ENCODE measurements at places on chromosomes 3 and 15.

DNA sequence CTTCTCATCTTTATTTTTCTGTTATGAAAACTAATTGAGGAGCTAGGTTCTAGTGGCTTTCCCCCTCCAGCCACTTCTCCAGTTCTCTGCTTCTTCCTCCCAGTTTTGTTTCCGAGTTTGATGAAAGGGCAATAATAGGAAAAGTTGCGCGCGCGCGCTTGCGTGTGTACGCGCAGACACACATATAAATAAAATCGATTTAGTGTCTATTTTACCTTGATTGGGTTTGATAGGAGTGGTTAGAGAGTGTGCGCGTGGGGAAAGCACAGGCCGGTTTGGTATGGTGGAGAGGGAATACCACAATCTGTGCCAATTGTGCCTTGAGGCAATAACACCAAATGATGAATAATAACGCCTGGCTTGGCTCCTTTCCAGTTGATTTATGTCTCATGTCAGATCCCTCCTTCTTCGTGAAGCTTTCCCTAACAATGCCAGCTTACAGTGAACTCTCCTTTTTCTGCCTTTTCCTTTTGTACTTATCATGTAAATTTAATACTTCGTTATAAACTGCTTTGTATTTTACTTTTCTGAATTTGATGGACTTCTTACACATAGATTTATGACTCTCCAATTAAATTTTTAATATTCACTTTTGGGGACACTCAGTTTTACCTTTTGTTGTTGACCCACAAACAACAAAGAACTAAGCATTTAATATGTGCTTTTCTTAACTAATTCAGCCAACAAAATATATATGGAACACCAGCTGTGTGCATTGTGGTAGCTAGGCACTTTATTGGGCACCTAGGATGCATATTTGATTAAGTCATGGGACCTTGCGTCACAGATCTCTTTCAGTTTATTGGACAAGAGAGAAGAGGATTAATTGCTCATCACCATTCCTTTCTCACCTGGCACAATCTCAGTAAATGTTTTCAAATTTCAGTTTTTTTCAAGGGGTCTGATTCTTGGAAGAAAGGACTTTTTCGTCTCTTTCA, 1.7 kb downstream of the TIPARP start:
- DNase-seq: peak; percentile 91

- peak; percentile 35 for DNase-seq
Observed at GRCh38 chr15:90871139-90871715, 2.8 kb downstream of the FURIN start.

- no peak for DNase-seq
Observed at GRCh38 chr3:15478640-15478979, 42.9 kb downstream of the COLQ start.

DNA sequence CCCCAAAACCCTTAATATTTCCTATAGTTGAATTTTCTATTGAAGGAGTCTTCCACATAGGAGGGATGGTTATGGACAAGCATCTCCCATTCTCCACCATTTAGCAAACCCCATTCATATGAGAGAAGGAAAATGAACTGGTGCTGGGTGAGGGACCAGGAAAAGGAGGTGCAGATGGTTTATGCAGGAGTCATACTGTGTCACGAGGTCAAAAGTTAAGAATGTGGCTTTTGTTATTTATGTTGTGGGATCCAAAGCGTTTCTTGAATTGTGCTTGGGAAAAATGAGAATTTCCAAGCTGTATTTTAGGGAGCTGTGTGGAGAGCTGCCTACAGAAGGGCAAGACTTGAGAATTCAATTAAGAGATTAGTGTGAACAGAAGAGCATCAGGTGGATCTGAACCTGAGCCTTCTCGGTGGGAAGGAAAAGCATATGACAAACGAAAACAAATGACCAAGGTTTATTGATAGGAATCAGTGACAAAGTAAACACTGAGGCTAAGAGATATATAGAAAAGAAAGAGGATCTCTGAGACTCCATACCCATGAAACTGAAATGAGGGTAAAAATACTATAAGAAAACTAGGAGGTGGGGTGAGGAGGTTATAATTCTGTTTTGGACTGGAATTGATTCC, 473.3 kb upstream of the NR2F2 start:
- DNase-seq: peak; percentile 36

- DNase-seq: no peak
Observed at GRCh38 chr15:89749526-89749925, 1.5 kb downstream of the MESP1 start.

GRCh38 chr3:38574411-38575278, 74.8 kb downstream of the SCN5A start:
- no peak for DNase-seq

DNA sequence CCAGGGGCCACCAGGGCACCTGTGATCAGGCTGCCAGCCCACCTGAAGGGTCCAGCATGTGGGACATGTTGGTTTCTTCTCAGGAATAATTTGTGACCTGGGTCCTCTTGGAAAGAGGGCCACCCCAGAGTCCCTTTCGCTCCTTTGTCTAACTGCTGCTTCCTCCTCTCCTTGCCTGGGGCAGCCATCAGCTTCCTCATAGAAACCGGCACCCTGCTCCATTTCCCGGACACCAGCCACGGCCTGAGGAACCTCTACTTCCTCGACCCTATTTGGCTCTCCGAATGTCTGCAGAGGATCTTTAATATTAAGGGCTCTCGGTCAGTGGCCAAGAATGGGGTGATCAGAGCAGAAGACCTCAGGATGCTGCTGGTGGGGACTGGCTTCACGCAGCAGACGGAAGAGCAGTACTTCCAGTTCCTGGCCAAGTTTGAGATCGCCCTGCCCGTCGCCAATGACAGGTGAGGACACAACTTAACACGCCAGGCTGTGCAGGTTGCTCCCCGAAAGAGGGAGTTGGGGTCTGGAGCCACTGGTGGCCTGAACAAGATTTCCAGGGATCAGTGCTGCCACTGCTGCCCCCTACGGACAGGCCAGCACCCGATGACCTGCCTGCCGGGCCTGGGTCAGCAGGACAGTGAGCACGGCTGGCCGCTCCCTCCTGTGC, 109.7 kb downstream of the LRRK1 start:
- DNase-seq: no peak

DNA sequence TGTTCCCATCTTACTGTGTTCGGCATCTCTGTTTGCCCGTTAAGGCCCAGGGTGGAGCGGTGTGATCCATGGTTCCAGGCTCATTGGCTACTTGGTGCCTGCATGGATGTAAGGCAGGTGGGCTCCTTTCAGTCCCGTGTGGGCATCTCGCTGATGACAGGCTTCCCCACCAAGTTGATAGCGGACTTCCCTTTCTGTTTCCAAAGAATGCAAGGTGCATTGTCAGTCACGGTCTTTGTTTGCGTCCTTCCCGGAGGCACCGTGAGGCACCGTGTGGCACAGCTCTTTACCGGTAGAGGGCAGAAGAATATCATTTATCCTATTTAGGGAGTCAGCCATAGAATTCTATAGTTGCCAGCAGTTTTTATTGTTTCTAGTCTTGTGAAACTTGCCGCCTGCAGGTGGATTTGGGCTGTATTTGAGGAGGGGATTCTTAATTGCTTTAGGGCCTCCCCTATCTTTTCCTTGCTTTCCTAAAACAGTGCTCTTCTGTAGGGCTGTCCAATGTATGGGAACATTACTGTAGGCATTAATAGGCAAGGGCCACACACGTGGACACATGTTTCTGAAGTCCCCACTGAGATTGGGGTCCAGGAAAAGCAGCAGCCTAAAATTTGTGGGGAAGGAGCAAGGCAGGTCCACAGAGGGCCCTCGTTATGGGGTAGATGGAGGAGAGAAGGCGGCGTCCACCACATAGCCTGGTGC, 244.1 kb downstream of the SLCO3A1 start:
- DNase-seq: peak; percentile 58

DNA sequence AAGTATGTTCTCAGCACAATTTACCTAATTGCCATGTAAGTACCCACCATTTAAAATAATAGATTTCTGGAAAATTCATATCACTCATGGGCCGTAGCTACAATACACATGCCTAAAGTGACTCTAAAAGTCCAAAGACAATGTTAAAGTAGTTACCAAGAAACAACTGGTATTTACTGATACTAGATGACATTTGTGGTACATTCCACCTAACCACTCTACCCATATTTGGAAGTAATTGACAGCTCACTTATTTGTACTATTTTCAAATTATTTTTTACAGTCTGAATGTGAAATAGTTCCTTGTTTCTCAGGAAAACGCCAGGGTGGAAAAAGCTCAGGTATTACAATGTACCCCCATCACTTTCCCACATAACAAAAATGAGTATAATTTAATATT, 573.0 kb downstream of the MECOM start:
- DNase-seq: peak; percentile 61

DNA sequence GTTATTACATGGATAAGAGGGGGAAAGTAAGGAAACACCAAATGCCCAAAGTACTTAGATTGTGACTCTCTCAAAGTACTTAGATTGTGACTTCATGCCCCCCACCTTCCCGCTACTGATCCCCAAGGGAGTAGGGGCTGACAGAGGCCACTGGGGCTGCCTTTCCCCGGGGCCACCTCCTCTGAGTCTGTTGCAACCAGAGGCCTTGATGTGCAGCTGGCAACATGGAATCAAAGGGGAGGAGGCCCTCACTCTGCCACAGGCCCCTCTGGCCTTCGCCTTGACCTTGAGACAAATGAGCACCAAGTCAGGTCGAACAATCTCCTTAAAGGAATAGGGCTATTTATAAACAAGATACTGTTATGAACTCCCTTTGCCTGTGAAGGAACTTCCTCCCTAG, 62.5 kb downstream of the LRTM1 start:
- no peak for DNase-seq

- no peak for DNase-seq
Observed at GRCh38 chr3:113927556-113927955, 20.3 kb upstream of the ZDHHC23 start.

DNA sequence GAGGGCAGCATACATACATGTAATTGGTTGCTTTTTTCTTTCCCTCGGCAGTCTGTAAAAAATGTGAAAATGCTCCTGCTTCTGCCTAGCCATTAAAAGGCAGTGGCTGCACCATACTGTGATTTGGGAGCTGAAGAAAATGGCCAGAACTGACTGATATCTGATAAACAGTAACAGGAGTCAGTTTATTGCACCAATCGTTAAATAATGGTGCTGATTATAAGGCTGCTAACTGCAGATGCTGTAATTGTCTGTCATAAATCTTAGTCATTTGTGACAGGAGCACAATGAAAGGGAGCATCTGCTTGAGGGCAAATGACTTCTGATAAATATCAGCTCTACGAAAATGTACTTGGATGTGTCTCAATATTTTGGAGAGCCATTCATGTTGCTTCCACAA, 263.1 kb upstream of the DNAJC19 start:
- DNase-seq: no peak

DNA sequence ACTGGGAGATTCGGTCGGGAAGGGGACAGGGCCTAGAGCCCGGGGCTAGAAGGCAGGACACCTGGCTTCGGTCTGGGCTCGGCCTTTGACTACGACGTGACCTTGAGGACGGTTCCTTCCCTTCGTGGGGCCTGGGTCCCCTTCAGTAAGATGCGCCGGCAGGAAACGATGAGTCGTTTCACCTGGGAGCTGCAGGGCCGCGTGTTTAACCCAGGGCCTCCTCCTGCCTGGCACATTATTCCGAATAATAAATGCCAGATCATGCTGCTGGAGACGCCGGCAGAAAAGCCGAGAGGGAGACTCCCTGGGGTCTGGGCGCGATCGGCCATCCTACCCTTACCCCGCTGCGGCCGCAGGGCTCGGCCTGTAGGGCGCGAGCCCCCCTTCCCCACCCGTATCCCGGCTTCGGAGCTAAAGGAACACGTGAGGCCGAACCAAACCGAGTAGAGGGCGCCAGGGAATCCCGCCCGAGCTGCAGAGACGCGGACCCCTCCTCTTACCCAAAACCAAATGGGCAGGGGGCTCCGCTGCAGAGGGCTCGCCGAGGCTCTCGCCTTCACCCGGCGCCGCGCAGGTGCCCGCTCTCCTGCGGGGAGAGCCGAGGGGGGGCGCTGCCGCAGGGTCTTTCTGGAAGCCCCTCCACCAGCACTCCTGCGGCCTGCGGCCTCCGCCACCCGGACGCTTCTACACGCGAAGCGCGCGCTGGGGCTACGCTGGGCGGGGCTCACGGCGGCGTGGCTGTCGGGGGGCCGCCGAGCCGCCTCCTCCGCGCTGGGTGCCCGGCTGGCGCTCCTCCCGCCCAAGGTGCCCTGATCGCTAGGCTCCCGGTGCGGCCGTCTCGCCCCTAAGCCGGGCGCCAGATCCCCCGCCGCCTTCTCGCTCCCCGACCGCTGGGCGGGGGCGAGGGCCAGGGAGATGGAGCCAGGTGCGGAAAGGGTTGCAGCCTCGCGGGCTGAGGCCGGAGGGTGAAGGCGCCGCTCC, at the start of gene BDH1:
BDH1 (minus strand) TSS at position 688 of the 981 bp plus-strand sequence. CDS start 9,525 bp downstream, outside the sequence.
- no peak for DNase-seq

- DNase-seq: peak; percentile 1
Observed at GRCh38 chr3:14957925-14958324, 10.5 kb downstream of the NR2C2 start.

- no peak for DNase-seq
Observed at GRCh38 chr3:10444110-10444429, 61.3 kb downstream of the ATP2B2 start.

DNA sequence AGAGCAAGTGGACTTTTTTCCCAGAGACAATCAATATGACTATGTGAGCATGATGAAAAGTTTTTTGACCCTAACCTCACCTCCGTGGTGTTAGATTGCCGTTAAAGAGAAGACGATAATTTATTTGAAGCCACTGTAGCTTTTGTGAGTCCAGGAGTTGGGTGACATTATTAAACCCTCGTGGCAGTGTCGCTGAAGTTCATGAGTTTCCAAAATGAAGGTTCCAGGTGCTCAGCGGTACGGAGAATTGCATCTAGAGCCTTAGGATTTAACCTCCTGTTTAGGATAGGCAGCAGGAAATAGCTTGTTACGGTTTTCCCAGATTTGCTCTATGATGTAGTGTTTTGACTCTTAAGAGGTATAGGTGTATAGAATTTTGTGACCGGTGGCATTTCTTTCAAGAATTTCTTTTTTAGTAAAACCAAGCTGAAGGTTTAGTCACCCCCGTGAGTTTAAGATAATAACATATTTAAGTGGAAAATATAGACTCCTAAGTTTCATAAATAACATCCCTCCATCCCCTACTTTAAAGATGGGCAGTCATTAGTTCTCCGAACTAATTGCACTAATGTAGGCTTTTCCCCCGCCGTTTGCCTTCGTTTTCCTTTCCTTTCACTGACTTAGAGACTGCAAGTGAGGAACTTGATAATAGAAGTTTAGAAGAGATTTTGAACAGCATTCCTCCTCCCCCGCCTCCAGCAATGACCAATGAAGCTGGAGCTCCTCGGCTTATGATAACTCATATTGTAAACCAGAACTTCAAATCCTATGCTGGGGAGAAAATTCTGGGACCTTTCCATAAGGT, 2.0 kb downstream of the SMC4 start:
- peak; percentile 62 for DNase-seq

GRCh38 chr15:49242820-49243219, 72.8 kb downstream of the GALK2 start:
- DNase-seq: peak; percentile 91

DNA sequence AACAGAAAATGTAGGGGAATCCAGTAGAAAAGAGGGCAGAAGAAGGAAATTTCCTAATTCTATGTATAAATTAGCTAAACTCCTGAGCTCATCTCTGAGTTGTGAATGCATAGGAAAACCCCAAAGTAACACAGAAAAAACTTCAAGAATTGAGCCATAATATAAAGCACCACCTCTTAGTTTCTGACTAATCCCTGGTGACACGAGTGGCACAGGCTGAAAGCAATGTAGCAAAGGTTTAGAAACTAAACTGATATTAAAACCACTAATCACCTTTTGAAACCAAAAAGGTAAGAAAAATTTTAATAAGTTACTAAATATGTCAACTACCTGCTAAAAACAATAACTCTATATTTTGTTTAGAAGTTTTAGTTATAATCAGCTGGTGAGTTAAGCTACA, 255.6 kb upstream of the NECTIN3 start:
- DNase-seq: no peak
